ENCODE measurements at places on chromosomes 2 and 18.

DNA sequence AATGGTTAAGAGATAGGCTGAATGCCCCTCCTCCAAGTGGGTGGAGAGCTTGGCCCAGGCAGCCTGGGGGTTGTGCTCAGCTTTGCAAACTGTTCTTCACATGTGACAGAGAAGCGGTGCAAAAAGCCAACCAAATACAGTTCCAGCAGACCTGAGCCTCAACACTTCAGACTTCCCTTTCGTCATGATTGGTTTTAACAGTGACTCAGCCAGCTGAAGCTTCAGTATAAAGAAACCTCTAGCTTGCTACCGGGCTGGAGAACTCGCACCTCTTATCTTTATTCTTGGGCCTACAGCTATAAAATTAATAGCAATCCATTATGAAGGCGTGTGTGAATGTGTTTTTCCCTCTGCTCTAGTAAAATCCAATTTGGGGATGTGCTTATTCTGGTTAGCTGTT is 20.0 kb downstream of the SETBP1 start:
- no peak for DNase-seq

DNA sequence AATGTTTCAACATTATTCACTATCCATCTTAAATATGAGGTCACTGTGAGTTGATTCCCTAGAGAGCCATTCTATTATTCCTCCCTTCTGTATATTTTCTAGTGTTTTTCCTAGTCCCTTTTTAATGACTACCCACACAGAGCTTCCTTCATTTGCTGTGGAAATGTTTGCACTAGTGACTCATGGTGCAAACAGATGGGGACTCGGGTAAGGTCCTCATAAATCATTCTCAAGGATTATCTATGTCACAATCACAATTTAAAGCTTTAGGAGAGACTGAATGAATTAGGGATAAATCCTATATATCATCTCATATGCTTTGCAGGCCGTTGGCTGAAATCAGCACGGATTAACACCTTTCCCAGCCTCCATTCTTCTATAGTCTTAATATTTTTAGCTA is 159.6 kb downstream of the DCC start:
- no peak for DNase-seq

DNA sequence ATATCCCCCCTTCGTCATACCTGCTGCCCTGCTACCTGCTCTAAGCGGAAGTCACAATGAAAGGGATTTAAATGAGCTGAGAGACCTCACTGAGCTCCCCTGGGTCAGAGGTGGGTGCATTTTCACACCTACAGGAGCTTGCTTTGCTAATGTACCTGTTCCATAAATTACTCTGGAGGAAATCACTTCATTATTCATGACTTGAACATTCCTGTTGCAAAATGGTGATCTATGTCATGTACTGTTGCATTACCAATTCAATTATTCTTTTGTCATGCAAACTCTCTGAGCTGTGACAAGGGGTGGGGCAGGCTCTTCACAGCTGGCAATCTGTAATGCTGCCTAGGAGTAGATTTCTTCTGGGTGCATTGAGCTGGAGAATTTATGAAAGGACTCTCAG is 761.3 kb downstream of the TSN start:
- no peak for DNase-seq

GRCh38 chr2:118763797-118764196 is 83.7 kb downstream of the EN1 start:
- DNase-seq: no peak

- DNase-seq: no peak
Observed at GRCh38 chr2:9594366-9595054, 36.3 kb downstream of the YWHAQ start.

- DNase-seq: no peak
Observed at GRCh38 chr18:80104364-80104779, 4.7 kb upstream of the ADNP2 start.

DNA sequence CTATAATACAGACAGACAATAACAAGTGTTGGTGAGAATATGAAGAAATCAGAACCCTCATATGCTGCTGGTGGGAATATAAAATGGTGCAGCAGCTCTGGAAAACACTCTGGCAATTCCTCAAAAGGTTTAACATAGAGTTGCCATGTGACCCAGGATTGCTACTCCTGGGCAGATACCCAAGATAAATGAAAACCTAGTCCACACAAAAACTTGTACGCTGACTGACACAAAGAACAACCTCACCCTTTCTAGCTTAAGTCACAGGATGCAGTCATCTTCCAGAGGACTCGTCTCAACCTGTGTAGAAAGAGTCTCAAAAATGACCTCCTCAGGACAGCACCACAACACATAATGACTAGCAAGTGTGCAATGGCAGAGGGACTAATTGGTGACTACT is 71.6 kb upstream of the ACAA2 start:
- no peak for DNase-seq

- DNase-seq: no peak
Observed at GRCh38 chr18:63240531-63241316, 78.8 kb downstream of the BCL2 start.

GRCh38 chr2:230877759-230878598 is 13.2 kb downstream of the ITM2C start:
- DNase-seq: peak; percentile 41

DNA sequence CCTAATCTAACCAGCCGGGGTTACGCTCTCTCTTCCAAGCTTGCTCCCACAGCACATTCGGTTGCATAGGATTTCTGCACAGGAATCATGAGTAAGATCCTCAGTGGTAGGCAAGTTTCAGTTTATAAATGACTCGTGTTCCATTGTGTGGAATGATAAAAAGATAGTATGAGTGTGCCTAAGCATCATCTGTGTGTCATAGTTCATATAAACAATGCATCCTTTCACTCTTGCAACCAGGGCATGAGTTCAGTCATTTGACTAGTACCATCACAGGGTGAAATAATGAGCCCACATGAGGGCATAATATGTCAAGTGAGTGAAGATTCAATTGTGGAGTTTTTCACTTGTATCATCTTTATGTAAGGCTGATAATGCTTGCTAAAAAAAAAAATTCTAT is 417.1 kb upstream of the CDH2 start:
- no peak for DNase-seq

DNA sequence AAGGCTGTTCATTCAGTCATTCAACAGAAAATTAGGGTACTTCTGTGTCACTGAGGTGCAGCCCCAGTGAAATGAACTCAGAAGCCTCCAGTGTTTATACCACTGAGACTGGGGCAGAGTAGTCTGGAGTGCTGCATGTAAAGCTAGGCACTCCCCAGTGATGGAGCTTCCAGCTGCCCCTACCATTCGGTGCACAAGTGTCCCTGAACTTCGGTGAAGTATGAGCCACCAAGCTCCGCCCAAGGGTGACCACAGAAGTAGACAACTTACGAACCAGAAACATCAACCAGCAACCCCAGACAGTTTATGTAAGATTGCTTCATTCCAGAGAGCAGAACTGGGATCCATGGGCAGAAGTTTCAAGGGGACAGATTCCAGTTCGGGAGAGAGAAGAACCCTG is 70.6 kb upstream of the FOSL2 start:
- DNase-seq: no peak

- DNase-seq: no peak
Observed at GRCh38 chr2:11659851-11660250, 10.1 kb downstream of the NTSR2 start.

GRCh38 chr2:187504312-187504921 is 49.8 kb downstream of the TFPI start:
- DNase-seq: no peak

DNA sequence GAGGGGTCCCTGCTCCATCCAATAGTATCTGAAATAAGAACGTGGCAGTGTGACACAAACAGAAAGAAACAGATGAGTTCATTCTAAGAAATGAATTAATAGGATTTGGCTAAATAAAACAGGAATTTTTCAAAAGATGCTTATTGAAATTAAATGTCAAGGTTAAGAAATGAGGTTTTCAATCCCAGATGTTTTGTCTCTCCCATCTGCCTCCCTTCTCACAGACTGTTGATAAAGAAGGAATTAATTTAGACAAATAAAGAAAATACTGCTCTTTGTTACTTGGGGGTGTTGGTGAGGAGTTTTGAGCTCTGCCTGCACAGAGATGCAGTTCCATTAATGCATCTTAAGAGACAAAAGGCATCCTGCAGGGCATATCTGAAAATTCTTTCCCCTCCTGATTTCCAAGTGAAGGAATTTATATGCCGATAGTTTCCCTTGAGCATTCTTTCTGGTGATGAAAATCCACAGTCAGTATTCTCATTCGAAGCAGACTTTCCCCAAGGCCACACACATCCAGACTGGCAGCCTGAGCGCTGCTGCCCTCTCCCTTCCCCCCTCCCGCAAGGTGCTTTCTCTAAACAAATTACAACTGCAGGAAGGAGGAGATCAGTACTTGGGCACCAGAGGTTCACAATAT is 385.4 kb upstream of the RND3 start:
- DNase-seq: no peak

- no peak for DNase-seq
Observed at GRCh38 chr2:204470178-204470620, 75.1 kb upstream of the PARD3B start.

- DNase-seq: no peak
Observed at GRCh38 chr18:33404244-33404873, 36.2 kb downstream of the CCDC178 start.

- DNase-seq: no peak
Observed at GRCh38 chr18:42632801-42633200, 482.7 kb downstream of the RIT2 start.

DNA sequence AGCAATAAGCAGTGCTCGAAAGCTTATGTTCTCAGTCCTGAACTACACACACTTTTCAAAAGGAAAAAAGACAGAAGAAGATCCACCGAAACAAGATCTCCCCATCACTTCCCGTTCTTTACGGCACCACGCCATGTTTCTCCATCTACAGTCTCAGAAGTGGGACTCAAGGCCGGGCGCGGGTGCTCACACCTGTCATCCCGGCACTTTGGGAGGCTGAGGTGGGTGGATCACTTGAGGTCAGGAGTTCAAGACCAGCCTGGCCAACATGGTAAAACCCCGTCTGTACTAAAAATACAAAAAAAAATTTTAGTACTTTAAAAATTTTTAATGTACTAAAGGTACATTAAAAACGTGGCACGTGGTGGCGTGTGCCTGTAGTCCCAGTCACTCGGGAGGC is 31.2 kb downstream of the ZNF516 start:
- no peak for DNase-seq

DNA sequence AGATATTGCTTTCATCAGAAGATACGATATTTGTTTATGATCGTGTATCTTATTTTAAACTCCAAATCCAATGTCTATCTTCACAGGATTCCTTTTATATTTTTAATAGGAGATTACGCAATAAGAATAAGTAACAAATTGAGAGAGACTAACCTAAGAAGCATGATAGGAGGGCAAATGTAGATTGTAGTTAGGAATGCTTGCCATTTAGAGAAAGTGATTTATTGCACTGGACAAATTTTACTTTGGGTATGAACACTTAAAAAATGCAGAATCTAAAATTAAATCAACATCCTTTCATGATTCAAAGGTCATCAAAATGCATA is 563.4 kb upstream of the POU3F3 start:
- no peak for DNase-seq

DNA sequence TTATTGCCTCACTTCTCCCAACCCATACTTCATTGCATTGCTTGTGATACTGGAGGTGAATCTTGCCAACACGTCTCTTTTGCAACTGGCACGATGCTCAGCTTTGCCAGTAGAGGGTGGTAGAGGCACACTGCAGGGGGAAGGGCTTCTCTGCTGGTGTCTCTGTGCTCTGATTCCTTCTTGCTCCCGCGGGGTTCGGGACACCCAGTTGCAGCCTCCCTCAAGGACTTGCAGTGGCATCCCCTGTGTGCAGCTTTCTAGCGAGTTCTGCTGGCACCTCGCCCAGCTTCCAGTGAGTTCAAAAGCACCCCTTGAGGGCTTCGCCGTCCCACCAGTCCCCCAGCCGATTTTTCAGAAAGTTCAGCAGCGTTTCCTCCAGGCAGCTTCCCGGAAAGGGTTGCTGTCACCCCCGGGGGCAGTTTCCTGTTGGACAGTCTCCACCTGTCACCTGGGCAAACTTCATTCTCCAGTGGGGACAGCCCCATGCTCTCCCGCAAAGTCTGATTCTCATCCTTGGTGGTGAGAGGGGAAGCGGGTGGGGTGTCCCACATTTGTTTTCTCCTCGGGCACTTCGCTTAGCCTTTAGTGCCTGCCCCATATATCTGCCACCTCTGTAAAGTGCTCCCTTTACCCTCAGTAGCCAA is 35.4 kb upstream of the EN1 start:
- DNase-seq: no peak

- DNase-seq: no peak
Observed at GRCh38 chr2:43169987-43170386, 56.4 kb downstream of the ZFP36L2 start.

GRCh38 chr18:7895346-7895745 is 328.2 kb downstream of the PTPRM start:
- no peak for DNase-seq

- no peak for DNase-seq
Observed at GRCh38 chr2:157442191-157442590, 1.7 kb downstream of the CYTIP start.

All from coronary artery (tissue), 2 donors.